ENCODE measurements at places on chromosomes 6 and 20. TPM values are rescaled to one million over a fixed set of nuclear protein-coding genes. Genes with fewer than 3 reads are reported as not detected.

DNA sequence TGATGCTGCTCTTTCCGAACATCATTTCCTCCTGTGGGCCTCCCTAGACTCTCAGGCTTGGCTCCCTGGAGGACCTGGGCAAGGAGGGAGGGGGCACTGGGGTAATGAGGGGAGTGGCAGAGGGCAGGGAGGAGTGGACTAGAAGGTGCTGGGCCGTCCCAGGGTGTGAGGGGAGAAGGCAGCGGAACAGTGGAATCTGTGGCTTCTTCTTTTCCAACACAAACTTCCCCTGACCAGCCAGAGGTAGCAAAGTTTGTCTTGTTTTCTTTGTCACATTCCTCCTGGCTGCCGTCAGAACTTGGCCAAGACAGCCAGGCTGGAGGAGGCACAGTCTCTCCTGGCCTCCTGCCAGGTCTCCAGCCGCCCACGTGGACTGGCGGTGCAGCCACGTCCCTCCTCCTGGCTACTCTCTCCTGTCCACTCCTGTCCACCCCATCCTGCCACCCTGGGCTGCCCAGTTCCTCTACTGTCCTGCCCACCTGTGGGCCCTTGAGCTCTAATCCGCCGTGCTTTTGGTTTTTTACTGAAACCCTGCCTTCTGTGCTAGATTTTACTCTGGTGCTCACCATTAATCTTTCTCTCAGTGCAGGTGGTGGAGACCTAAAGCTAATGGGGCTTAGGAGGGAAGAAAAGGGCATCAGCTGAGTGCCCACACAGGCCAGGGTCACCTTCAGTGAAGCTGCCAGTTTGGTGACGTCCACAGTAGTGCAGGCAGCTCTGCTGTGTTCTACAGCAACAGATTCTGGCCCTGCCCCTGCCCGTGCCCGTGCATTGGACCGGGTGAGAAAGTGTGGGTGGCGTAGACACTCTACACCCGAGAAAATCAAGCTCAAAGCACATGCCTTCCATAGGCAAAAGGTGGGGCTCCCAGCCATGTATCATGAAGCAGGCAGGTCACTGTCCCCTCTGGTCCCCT is 2.8 kb upstream of the CDSN start:
- DNase-seq, result no peak

DNA sequence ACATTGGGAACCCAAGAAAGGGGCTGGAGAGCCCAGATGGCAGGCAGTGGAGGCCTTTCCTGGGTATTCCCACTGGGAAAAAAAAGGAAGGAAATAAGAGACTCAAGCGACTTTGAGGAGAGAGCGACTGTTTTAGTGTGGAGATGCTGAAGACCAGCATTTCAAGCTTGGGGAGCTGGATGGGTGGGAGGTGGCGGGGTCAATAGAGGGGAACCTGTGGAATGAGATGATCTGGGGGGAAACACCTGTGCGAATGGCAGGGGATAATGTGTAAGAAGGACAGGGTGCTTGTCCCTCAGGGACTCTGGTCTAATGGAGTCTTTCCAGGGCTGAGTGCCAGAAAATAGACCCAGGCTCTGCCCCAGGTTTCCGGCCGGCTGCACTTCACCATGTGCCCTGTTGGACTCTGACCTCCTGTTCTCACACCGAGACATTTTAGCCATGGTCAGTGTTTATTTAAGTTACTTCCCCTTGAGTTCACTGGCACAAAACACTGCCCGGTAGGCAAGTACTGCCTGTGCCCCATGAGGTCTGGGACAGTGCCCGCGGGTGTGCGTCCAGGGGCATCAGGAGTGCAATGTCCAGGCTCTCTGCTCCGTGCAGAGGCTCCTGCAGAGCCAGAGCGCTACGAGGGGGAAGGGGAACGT is 50.4 kb upstream of the NKX2-2 start:
- no peak for DNase-seq

DNA sequence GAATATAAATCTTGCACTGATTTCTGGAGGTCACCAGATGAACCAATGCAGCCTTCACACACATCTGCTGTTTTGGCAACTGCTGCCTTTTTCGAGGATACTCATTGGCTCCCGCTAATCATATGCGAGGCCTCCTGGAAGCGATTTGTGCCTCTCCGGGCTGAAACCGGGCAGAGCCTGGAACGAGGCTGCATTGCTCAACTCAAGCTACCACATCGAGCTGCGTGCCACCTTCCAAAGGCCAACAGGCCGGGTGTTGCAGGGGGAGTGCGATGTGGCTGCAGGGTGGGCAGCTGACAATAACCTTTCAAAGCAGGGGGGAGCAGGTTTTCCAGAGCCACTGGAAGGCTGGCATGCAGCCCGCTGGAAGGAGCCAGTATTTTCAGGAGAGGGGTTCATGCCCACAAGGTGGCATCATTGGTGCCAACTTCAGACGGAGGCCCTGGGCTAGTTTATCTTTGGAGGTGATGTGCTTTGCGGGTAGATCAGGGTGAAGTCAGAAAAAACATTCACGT is 122.6 kb upstream of the IFNGR1 start:
- DNase-seq, result peak; percentile 45

- no peak for DNase-seq
Observed at GRCh38 chr6:152112491-152113261, 305.2 kb downstream of the ESR1 start.

The PAK5 gene
- not detected for total RNA-seq

DNA sequence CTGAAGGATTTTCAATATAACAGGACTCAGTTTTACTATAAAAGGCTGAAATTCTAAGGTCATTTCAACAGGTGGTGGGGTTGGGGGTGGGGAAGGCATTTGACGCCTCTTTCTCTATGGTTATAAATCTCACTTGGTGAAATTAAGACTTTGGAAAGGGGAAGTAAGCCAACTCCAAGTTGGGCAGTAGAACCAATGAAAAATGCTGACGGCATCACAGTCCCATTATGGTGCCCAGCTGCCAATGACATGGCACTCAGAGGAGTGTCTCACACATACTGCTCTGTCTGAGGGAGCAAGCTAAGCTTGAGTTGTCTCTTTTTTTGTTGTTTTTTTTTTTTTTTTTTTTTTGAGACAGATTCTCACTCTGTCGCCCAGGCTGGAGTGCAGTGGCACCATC is 4.7 kb downstream of the SLC16A10 start:
- DNase-seq, result no peak

GRCh38 chr6:46219661-46220060 is 48.9 kb upstream of the ENPP5 start:
- no peak for DNase-seq

GRCh38 chr20:57388953-57389694 is 2.1 kb upstream of the RBM38 start:
- DNase-seq, result peak; percentile 51

The FAM184A gene
- total RNA-seq, result 8.6 TPM

The ID4 gene
- not detected for total RNA-seq

GRCh38 chr6:112225691-112226090 is 28.7 kb downstream of the LAMA4 start:
- DNase-seq, result no peak

GRCh38 chr6:122449069-122449468 is 22.5 kb downstream of the SERINC1 start:
- DNase-seq, result no peak

The CST2 gene
- total RNA-seq, result not detected

GRCh38 chr20:25237610-25238318 is 10.1 kb upstream of the PYGB start:
- DNase-seq, result peak; percentile 27

The HLA-DQB2 gene
- total RNA-seq, result 0.56 TPM

The HLA-DMB gene
- 1.6 TPM for total RNA-seq

- DNase-seq, result no peak
Observed at GRCh38 chr20:4443016-4443415, 278.7 kb upstream of the PRND start.

The MPIG6B gene
- not detected for total RNA-seq

- no peak for DNase-seq
Observed at GRCh38 chr6:139881728-139882211, 507.3 kb upstream of the CITED2 start.

The OR2J3 gene
- not detected for total RNA-seq

The BTNL2 gene
- not detected for total RNA-seq

The MYL9 gene
- total RNA-seq, result 0.90 TPM

DNA sequence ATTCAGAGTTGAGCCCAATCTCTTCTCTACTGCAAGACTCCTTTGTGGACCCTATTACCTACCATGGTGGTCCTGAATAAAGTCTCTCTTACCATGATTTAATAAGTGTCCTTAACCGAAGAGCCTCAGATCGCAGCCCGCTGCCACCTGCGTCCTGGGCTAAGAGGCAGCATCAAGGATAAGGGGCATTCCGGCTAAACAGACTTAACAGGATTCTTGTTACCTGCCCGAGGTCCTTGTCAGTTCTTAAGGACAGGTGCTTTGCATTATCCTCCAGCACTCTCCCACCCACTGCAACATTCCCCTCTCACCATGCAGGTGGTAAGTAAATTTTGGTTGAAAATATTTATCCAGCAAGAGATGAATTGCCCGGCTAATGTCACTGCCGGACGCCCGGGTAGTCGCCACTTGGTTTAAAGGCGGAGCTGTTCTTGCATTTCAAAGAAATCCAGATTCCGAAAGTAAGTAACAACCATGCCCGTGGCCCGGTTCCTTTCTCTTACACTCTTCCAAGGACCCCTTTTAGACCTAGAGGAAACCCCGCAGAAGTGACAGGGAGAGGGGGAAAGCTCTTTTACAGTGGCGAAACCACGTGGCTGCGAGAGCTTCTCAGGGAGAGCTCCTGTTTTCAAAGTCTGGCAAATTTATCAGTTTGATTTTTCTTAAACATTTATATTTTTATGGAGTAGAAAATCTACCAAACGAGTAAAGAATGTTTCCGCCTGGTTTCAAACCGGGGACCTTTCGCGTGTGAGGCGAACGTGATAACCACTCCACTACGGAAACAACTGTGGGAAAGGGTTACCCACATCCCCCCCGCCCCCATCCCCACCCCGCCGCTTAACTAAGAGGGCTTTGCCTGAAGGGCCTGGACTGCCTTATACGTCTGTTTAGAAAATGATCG is 41.9 kb upstream of the PRSS16 start:
- no peak for DNase-seq

DNA sequence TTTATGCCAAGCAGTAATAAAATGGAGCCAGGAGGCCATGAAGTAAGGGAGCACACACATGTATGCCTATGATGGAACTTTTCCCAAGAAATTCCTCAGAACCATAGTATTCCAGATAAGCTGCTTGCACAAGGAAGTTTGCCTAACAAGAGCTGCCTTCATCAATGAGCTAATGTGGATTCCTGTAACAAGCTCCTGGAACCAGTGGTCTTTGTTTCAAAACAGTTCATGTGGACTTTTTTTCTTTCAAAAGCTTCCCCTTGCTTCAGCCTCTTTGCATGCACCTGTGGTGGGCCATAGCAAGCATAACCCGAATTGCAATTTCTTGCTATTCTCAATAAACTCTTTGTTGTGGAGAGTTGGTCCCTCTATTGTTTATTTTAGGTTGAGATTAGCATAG is 359.6 kb downstream of the UTRN start:
- DNase-seq, result no peak

- no peak for DNase-seq
Observed at GRCh38 chr6:130912434-130912833, 85.2 kb downstream of the SMLR1 start.
